ENCODE measurements at places on chromosomes 16 and 17.

DNA sequence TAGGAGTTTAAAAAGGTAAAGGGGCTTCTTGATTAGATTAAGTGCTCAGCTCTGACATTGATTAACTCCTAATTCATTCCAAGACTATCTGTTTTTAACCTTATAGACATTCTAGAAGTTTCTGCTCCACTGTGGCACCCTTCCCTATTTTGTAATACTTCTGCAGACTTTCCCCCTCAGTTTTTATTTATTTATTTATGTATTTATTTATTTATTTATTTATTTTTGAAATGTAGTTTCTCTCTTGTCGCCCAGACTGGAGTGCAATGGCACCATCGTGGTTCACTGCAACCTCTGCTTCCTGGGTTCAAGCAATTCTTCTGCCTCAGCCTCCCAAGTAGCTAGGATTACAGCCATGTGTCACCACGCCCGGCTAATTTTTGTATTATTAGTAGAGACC lies 185.8 kb downstream of the PHKB start:
- DNase-seq: no peak

- no peak for DNase-seq
These were observed 482.2 kb upstream of the SOX9 start for GRCh38 chr17:71638668-71639067.

GRCh38 chr17:36068524-36068923 lies 4.5 kb downstream of the CCL18 start:
- DNase-seq: no peak

DNA sequence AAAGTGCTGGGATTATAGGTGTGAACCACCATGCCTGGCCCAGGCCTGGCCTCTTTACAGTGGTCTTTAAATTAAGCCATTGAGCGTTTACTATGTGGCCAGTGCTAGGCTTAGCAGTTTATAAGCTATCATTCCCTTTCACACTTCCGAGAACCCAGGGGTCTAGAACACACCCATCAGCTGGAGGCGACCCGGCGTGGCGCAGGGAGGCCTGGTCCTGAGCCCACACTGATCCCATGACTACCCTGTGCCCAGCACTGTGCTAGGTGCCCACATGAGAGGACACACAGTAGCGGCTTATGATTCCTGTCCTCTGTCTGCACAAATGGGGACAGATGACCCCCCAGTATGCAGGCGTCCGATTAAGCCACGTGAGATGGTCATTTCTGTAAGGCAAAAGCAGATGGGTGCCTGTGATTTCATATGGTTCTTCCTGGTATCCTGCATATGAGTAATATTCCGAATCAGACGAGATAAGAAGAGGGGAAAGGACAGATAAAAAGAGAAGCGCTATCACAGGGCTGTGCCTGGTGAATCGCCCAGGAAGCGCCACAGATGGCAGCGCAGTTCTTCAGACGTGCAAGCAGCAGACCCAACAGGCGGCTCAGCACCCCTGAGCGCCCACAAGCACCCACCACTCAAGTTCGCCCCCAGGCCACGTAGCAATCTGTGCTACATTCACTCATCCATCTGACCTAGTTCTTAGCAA lies 5.3 kb downstream of the OSGIN1 start:
- DNase-seq: no peak

GRCh38 chr16:75379911-75380847 lies 53.1 kb downstream of the CFDP1 start:
- no peak for DNase-seq

DNA sequence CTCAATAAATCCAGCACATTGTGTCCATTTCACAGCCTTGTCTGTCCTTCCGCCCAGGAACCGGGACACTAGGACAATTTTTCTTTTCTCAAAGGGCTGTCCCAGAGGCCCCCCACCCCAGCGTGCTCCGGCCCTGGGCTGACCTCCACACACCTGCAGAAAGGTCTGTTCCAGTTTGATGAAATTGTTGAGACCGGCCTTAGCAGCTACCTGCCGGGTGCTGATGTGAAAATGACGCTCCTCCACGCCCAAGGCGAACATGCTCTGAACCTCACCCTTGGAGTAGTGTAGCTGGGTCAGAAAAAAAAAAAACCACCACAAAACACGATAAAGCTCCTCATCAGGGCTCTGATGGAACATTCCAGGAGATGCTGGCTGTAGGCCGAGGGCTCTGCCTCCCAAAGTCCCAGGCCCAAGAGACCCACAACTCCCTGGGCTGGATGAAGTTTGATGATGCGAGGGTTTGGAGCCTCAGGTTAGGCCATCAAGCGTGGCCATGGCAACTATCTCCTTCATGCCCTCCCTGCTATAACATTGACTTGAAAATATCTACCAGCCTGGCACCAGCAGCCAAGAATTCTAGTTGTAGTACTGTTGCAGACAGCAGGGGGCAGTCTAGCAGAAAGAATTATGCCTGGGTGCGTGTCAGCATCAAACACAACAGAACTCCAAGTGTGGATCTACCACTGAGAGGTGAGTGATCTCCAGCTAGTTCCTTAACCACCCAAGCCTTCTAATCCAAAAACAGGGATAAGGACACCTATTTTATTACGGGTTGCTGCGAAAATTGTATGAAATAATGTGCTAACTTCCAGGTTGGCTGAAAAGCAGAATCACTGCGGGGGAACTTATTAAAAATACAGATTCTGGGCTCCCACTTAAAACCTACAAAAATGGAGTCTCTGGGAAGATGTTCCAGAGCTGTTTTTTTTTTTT lies 62.1 kb downstream of the RMI2 start:
- peak; percentile 46 for DNase-seq

GRCh38 chr17:49590874-49591273 lies 15.2 kb downstream of the NXPH3 start:
- DNase-seq: no peak

- no peak for DNase-seq
These were observed 37.3 kb downstream of the MMP15 start for GRCh38 chr16:58062821-58063220.

DNA sequence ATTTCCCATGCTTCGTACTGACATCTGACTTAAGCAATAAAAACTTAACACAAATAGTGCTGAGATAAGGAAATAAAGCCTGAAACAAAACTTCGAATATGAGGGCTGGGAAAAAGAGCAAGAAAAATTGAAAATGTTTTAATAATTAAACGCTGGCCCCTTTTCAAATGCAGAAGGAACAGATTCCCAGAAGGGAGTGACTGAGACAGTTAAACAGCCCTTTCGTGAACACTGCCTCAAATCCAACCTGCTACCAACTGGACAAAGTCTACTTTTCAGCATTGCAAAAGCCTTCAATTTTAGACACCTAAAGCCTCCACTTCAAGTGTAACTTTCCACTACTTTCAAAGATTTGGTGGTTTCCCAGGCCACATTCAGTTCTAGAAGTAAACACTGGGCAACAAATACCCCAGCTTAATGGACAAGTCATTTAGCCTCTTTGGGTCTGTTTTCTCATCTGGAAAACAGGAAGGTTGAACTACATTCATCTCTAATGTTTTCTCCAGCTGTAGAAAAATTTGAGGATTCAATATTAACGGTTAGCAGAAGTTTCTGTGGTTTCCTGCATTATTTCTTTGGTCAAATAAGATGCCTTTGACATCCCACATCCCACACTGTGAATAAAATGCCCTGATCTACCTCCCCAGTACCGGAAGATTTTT lies 11.8 kb downstream of the RFFL start:
- no peak for DNase-seq

GRCh38 chr17:13047011-13047606 lies 29.3 kb upstream of the ELAC2 start:
- no peak for DNase-seq

DNA sequence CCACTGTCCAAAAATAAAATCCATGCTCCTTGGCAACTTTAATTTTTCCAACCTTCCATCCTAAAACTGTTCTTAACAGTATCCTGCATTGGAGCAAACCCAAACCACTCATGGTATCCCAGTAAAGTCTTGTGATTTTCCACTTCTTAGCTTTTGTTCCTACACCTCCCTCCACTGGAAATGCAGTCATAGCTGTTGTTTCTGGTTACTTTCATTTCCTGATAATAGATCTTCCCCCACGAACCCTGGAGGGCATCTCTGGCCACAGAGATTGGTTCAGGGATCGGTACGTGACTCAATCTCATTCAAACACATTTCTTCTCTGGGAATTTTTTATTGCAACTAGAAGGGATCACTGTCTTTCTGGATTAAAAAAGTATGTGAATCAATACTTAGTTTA lies 276.0 kb downstream of the GRIN2A start:
- DNase-seq: no peak

GRCh38 chr16:22977294-22977697 lies 163.3 kb downstream of the HS3ST2 start:
- DNase-seq: no peak

All from GM04504 (cell line).